GM12891 (cell line): ENCODE measurements at places on chromosomes 12 and 14.
A peak's percentile ranks its signal among the peaks of the same experiment; 100 is the strongest.

GRCh38 chr12:93786656-93787397, 109.7 kb downstream of the CRADD start:
- DNase-seq = no peak

GRCh38 chr14:84152452-84152851, 1377.5 kb upstream of the FLRT2 start:
- DNase-seq = no peak

- no peak for DNase-seq
Measured at GRCh38 chr14:38868399-38869290, 234.4 kb downstream of the SEC23A start.

DNA sequence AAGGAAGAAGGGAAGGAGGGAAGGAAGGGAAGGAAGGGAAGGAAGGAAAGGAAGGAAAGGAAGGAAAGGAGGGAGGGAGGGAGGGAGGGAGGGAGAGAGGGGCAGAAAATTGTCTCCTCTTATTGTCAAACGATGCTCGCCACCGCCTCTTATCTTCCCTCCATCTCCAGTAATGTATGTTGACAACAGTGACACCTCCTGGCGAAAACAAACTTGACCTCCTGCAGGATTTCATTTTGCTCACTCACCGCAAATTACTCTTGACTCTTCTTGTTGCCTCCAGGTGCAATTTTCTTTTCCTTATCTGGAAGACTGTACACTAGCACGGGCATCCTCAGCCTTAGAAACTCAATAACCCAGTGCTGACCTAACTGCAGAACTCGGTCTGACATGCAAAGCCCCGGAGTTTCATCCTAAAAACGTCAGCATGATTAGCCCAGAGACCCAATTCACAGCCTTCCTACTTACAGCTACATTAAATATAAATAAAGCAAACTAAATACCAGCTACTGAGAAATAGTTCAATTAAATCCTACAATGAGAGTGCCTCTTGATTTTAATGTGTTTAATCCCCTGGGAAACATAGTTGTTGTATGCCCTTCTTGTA, 512.4 kb upstream of the TMPO start:
- peak; percentile 8 for DNase-seq

DNA sequence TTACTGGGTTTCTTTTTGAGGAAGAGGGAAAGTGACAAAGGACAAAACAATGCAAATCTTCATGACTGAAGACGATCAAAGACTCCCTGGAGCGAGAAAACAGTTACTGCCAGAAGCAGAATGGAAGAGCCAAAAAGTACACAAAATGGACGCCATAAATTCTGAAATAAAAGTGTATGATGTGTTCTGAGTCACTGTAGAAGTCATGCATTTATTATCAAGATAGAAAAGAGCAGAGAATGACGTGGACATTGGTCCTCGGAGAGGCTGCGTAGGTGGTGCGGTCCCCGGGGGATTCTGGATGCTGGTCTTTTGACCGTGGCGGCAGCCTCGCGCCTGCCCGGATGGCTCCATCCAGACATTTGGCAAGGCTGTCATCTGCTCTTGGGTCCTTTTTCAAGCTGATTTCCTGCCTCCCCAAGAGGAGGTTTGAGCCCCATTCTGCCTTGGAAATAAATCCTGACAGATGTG, 52.8 kb downstream of the C14orf132 start:
- DNase-seq = no peak

DNA sequence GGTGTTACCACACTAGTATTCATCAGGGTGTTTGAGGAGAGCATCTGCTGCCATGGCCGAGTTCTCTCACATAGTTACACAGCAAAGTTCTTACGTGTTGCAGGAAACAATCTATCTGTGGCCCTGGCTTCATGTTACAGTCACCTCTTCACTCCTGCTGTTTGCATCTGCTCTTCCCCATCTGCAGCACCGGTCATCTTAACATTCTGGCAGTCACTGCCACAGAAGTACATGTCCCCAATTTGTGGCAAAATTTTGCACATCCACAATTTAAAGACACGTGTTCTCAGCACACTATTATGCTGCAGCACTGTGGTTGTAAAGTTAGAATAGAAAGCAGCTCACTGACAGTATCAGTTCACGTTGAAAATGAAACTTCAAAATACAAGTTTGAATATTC, 23.2 kb downstream of the MAPK1IP1L start:
- no peak for DNase-seq

GRCh38 chr14:91523972-91524371, 13.9 kb upstream of the PPP4R3A start:
- DNase-seq = no peak

- no peak for DNase-seq
Measured at GRCh38 chr14:97592341-97592980, 795.3 kb downstream of the VRK1 start.

- DNase-seq = no peak
Measured at GRCh38 chr14:52711666-52712065, 4.7 kb downstream of the PSMC6 start.

DNA sequence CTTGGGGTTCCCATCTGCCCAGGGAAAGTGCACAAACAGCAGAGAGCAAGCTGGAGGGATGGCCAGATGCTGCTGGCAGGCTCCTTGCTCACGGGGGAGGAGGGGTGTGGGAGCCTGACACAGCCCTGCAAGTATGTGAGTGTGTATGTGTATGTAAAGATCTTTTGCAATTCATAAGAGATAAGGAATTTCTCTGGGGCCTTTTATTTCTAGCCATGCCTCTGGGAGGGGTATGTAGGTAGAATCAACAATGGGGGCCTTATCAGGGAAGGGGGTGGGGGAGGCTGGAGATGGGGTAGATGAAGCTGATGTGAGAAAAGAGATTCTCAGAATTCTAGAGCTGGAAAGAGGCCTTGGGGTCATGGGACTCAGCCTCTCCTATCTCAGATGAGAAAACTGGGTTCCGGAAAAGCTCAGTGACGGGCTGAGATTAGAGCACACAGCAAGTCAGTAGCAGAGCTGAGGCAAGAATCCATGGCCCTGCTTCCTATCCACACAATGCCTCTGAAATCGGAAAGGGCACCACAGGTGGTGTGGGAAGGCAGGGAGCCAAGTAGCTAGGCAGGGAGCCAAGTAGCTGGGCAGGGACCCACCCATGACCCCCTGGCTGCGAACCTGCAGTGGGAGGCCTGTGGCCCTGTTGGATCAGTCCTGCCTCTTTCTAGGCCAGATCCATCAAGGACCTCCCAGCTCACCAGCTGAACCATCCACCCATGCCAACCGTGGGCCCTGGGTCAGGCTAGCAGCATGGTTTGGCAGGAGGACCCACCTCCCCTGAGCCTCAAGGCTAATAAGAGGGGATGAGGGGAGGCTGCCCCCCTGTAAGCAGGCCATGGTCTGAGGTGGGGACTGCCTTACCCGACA, 54.7 kb downstream of the PLEKHG3 start:
- DNase-seq = no peak

DNA sequence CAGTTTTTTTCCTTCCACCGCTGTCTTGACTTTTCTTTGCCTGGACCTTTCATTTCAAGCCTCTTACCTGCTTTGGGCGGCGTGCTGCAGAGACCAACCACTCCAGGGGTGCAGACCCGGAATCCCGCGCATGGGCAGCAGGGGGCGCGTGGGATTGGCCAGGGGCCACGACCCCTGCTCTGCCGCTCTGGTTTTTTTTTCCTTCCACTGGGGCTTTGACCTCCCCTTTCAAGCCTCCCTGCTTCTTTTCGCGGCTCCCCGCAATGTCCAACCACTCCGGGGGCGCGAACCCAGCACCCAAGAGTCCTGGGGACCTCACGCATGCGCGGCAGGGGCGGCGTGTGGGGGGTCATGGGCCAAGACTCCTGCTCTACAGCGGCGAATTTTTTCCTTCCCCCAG, 325.1 kb downstream of the ALG10 start:
- DNase-seq = no peak

DNA sequence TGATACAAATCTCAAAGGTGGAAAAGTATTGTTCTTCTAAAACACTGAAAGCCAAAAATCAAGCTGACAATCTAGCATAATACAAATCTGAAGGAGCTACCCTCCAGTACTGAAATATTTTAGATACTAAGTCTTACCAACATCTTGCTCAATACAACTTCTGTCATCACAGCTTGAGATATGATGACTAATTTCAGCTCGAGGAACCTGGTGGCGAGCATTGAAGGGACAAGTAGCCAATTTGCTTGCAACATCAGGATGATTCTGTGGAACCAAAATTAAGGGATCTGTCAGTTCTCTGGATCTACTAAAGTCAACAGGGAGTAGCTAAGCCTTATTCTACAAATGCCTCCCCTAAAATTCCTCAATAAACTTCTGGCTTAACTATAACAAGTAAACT, 10.4 kb downstream of the GTSF1 start:
- DNase-seq = no peak

- no peak for DNase-seq
Measured at GRCh38 chr12:108442067-108442466, 73.0 kb upstream of the FICD start.

DNA sequence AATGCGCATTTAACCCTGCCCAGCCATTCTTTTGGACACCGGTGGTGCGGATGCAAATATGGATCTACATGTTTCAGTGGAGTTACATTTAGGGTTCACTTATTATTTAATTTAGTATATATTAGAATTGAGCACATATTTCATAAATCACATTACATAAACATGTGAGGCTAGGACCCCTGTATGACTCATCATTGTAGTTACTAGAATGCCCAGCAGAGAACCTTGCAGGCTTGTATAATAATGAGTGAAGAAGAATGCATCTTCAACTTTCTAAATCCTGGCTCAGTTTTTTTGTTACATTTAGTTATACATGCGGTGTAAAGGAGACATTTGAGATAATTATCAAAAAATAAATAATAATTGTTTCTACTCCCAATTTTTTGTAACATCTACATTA, 369.0 kb downstream of the ATP23 start:
- DNase-seq = no peak

- no peak for DNase-seq
Measured at GRCh38 chr12:111022386-111022785, 102.0 kb upstream of the MYL2 start.
